ENCODE measurements at places on chromosomes 16 and 17.

DNA sequence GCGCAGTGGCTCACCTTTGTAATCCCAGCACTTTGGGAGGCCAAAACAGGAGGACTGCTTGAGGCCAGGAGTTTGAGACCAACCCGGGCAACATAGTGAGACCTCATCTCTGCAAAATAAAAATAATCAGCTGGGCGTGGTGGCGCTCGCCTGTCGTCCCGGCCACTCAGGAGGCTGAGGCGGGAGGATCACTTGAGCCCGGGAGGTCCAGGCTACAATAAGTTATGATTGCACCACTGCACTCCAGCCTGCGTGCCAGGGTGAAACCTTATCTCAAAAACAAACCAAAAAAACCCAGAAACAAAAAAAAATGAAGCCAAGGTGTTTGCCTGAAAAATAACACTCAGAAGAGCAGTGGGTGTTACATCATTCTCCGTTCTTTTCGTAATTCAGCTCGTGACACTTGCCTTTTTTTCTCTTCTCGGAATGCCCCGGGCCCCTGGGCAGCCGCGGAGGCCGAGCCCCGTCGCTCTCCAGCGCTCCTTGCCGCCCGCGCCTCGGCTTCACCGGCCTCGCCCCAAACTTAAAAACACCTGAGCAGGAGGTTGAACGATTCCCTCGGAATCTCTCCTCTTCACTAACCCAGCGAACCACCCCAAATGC lies 17.0 kb downstream of the PRCD start:
- DNase-seq, result no peak

GRCh38 chr17:19614900-19615299 lies 33.7 kb upstream of the ALDH3A2 start:
- DNase-seq, result no peak

DNA sequence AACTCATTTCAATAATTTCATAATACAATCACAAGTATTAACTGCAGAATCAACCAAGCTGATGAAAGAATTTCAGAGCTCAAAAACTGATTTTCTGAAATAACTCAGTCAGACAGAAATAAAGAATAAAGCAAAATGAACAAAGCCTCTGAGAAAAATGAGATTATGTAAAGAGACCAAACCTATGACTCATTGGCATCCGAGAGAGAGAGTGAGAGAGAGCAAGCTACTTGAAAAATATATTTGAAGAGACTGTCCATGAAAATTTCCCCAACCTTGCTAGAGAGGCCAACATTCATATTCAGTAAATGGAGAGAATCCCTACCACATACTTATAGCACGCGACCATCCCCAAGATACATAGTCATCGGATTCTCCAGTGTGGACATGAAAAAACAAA lies 1376.4 kb downstream of the CDH11 start:
- no peak for DNase-seq

DNA sequence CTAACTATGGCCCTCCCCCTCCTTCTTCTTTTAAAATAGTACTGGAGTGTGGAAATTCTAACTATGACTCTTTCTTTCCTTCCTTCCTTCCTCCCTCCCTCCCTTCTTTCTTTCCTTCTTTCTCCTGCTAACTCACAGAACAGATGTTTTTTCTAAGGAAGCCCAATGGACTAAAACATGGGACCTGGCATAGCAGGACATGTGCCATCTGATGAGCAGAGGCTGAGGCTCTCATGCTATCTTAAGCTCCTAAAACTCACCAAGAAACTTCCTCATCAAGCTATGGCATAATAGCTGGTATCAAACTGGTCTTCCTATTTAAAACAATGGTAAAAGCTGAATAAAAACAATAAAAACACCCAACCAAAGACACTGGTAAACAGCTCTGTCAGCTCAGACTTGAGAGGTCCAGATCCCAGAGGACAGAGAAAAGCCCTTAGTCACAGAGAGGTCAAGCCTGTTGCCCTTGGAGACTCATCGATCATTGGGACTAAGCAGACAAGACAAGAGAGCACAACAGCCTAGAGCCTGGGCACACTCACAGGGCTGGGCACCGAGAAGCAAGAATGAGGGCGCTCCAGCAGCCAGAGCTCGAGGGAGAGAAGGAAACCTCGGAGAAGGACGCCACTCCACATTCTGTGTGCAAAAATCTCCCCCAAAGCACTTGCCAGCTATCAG lies 27.6 kb downstream of the SLC38A10 start:
- DNase-seq, result no peak

DNA sequence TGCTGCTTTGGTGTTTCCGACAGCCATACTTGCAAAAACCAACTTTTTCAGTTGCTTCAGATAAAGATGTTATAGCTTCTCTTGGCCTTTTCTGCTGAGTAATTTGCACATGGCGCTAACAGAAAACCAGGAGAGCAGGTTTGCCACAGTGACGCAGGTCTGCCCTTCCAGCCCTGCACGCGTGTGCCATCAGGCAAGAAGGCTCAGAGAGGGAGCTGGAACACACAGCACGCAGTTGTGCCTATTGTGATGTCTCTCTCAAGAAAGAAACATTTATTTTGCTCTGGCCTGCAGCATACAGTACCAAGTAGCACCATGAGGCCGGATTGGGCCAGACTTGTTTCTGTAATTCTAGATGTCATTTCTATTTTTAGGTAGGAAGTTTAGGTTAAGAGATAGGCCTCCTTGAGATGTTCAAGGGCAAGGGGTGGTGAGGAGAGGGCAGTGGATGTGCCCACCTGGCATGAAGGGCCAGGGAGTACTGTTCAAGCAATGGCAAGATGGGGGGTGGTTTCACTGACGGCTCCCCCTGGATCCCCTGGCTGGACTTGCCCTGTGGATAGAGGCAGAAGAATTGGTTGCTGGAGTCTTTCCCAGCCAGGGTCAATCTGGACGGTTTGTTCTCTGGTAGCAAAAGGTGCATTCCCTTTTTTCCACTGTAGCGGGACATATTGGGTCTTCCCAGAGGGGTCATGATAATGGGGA lies 1.9 kb downstream of the CBX2 start:
- no peak for DNase-seq

GRCh38 chr17:81453712-81454111 lies 58.5 kb downstream of the BAHCC1 start:
- DNase-seq, result no peak

DNA sequence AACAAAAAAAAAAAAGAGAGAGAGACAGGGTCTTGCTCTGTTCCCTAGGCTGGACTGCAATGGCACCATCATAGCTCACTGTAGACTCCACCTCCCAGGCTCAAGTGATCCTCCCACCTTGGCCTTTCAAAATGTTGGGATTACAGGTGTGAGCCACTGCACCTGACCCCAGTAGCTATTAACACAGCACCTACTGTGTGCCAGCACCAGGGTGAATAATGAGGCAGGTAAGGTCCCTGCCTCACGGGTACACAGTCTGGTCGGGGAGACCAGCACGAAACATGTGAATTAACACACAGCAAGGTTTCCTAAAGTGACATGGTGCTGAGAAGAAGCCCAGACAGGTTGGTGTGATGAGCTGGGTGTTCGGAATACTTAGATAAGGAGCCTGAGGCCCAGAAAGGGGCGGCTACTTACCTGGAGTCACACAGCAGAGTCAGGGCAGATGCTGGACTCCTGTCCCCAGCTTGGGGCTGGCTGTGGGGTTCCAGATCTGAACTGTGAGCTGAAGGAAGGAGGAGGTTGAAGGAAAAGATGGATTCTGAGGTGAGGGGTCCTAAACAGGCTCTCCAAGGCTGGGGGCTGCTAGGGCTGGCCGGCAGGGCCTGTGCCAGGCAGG lies 10.5 kb upstream of the FBXL19 start:
- DNase-seq, result no peak

DNA sequence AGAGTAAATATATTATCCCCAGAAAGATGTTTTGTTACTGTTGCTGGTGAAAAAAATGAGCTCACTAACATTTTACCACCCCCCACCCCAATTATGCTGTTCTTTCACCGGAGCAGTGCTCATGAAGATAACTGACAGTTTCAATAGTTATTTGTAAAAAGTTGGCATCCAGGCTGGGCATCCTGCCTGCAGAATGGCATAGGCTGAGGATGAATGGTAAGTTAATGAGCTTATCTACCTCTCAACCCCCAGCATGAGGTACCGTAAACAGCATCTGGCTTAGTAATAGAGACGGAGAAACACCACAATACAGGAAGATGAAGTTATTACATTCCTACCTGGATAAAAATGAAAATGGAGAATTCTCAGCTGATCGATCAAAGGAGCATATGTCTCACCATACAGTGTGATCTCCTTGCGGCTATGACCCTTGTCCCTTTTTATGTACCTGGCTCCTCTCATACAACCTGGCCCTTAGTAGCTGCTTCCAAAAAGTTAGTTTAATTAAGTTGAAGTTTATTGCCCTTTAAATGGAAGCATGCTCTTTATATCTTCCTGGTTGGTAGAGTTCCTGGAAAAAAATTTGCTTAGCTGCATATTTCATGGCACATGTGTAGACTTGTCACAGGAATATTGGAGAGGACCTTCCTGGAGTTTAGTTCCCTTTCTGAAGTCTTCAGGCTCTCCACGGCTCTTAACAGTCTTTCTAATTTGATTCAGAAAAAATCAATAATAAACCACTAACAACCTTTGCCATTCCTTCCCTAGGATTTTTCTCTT lies 61.2 kb upstream of the MPHOSPH6 start:
- DNase-seq, result no peak

DNA sequence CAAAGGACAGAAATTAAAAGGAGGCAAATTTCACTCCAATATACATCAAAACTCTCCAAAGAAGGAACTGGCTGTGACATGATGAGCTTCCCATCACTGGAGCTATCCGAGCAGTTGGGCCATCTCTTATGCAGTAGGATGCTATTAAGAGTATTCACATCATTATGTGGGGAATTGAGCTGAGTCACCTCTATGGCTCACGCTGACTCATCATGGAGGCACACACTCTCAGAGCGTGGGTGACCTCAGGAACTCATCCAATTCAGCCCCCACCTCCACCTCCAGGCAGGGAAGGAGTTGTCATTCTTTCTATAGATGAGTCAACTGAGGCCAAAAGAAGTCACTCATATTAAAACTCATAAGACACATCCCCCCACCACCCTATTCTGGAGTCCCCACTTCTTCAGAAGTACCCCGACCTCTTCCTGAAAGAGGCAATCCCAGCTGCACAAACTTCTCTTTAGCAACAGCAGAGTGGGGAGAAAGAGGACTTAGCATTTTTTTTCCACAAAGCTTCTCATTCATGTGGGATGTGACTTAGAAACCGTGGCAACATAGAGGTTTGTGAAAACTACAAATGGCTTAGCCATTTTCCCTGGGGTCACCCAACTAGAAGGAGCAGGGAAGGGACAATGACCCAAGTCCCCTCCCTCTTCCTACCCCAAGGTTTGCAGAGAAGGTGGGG lies 32.5 kb downstream of the ABCC12 start:
- no peak for DNase-seq

GRCh38 chr16:66049865-66050264 lies 316.6 kb upstream of the CDH5 start:
- no peak for DNase-seq

DNA sequence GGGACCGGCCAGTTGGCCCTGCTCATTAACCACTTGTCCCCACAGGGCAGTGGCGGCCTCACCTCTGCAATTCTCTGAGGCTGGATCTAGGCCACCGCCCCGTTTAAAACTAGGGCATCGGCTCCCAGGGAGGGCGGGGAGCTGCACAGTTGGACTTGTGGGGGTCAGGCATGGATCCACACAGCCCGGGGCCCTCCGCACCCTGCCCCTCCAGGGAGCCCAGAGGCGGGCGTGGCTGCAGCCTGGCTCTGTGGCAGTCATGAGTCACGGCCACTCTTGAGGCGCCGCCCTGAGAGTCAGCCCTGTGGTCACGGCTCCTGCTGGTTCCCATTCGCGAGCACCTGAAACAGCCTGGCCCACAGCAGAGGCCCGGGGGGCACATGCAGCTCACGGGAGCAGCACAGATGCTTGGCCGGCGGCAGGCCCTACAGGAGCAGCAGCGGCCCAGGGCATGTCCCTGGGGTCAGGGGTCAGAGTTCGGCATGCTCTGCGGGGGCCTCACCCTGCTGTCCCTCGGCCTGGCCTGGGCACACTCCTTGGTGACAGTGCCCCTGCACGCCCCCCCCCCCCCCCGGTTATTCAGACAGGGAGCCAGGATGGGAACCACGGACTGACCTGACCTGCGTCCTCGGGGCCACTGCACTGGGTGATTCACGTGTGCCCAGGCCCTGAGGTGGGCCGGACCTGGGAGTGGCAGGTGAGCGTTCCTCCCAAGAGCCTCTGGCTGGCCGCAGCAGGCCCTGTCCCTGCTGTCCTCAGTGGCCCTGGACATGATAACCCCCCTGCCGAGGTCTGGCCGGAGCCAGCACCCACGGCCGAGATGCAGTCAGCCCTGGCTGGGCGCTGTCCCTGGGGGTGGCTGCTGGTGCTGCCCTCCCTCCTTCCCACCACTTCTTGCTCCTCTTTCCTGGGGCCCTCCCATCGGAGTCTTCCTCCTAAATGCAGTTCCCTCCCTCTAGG lies 8.2 kb downstream of the CAPN15 start:
- DNase-seq, result no peak

- no peak for DNase-seq
Observed at GRCh38 chr17:12665263-12666210, at the start of gene MYOCD. Gene MYOCD (plus strand): TSS chr17:12665890. CDS start chr17:12666189, 299 bp downstream.

- no peak for DNase-seq
Observed at GRCh38 chr16:68737046-68737729, at the start of gene CDH1. Gene CDH1 (plus strand): TSS chr16:68737292. CDS start chr16:68737416, 124 bp downstream.
